Retinal pigment epithelial cell (primary cell): ENCODE measurements at places on chromosomes 6 and 20.

GRCh38 chr6:95094751-95095663 lies 482.3 kb upstream of the MANEA start:
- DNase-seq: peak; percentile 60

DNA sequence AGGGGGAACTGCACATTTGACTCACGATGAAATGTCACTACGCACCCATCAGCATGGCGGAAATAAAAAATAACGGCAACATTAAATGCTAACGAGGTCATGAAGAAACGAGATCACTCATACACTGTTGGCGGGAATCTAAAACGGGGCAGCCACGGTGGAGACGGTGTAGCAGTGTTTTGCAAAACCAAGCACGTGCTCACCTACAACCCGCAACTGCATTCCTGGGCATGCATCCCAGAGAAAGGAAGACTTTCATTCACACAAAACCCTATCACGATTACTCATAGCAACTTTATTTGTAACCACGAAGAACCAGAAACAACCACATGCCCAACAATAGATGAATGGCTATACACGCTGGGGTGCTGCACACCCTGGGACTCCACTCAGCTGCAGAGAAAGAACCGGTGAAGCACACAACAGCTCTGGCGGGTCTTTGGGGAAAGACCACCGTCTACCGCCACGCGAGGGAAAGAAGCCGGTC lies 77.0 kb downstream of the YTHDF1 start:
- no peak for DNase-seq

GRCh38 chr6:33668914-33669313 lies 42.6 kb downstream of the UQCC2 start:
- no peak for DNase-seq

- no peak for DNase-seq
Measured at GRCh38 chr20:36850759-36851158, 25.2 kb upstream of the TLDC2 start.

DNA sequence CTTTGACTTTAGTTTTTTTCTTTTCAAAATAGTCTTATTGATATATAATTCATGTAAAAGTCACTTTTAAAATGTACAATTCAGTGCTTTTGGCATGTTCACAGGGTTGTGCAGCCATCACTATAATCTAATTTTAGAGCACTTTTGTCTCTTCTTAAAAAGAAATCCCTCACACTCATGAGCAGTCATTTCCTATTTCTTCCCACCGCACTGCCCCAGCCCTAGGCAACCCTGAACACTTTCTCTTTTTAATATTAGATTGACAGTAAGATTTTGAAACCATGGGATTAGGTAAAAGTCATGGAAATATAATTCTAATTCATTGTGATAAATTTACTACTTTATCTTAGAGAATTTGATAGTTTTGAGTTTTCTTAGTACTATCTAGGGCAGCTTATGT lies 309.4 kb downstream of the UTRN start:
- DNase-seq: no peak

DNA sequence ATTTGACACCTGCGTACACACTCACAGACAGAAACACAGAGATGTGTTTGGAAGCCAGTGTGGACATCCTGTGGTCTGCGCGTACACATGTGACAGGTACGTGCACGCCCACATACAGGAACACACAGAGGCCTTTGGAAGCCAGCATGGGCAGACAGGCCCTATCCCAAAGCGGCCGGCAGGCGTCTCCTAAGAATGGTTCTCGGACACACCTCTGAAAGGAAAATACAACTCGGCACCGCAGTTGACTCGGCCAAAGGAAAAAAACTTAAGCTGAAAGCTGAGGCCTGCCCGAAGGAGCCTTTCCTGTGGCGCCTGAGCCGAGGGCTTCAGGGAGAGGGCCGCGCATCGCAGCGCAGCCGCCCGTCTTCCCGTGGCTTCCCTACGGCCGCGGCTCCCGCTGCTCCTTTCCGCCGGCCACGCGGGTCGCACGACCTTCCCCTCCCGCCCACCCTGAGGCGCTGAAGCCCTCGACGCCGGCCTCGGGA lies 1.4 kb upstream of the CEP43 start:
- peak; percentile 40 for DNase-seq

GRCh38 chr6:166903027-166903426 lies 53.3 kb downstream of the RNASET2 start:
- DNase-seq: no peak

GRCh38 chr20:9555781-9556180 lies 41.4 kb downstream of the LAMP5 start:
- no peak for DNase-seq

GRCh38 chr6:90347411-90347851 lies 50.8 kb upstream of the BACH2 start:
- no peak for DNase-seq
